NCI-H774 (cell line): ENCODE measurements at places on chromosomes 4 and X.

GRCh38 chr4:134463771-134464170 lies 262.2 kb upstream of the PABPC4L start:
- no peak for DNase-seq

GRCh38 chr4:128355305-128355704 lies 67.7 kb upstream of the PGRMC2 start:
- no peak for DNase-seq

- no peak for DNase-seq
Measured at GRCh38 chr4:77586951-77587383, 18.7 kb upstream of the CXCL13 start.

DNA sequence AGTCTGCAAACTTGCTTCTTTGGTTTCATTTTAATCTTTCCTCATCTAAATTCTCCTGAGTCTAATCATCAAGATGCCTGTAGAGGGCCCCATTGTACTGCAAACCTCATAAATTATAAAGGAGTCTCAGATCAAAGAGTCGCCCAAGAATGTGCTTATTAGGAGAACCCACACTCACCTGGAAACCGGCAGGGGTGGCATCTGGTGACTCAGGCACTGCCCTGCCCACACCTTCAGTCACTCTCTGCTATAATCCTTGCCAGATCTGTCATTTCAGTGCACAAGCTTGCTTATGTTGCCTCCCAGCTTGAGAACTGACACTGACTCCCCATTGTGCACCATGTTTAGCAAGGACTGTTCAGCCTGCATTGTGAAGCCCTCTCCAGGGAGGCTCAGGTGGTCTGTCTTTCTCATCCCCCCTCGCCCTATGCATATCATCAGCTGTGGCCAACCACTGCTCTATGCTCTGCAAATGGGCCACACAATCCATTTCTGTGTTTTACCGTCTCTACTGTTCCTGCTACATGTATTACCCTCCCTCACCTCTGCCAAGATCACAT lies 12.4 kb downstream of the EPGN start:
- peak; percentile 26 for DNase-seq

DNA sequence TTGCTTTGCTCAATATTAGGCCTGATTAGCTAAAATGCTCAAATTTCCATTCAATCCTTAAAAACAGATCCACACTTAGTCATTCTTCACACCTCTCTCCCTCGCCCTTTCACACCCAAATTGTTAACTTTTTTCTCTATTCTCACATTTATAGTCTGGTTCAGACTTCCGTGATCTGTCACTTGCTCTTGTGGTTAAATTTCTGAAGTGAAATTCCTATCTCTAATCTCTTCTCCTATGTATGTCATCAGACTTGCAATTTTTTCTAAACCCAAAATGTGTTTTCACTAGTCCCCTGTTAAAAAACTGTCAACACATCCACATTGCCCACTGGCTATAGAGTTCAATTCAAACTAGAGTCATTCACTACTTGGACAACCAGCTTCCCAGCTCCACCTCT lies 63.2 kb downstream of the SNCA start:
- DNase-seq: no peak

- DNase-seq: no peak
Measured at GRCh38 chrX:109199726-109200125, 282.2 kb downstream of the GUCY2F start.

DNA sequence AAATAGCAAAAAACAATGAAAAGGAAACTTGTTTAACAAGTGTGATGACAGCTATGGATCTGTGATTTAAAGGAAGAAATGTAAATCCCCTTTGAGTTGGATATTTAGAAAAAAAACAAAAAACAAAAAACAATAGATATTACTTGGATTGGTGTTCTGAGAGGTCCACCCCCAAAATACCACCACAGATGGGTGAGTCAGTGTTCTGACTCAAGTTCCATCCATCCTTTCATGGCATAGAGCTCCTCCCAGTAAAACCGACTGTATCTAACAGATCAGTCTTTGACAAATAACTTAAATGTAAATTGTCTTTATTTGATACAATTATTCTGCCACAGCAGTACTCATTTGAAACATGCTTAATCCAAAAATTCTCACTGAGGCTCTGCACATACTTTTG lies 27.4 kb downstream of the TMPRSS11B start:
- no peak for DNase-seq

DNA sequence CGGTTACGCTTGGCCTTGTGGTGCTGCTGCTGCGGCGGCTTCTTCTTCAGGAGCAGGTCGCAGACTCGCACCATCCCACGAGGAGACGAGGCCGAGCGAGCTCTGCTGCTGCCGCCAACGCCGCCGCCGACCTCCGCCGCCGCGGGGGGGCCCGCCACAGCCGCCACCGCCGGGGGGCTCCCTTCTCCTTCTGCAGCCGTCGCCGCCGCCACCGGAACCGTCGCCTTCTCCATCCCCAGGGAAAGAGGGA lies 237 bp downstream of the ANKRD17 start:
- DNase-seq: no peak

DNA sequence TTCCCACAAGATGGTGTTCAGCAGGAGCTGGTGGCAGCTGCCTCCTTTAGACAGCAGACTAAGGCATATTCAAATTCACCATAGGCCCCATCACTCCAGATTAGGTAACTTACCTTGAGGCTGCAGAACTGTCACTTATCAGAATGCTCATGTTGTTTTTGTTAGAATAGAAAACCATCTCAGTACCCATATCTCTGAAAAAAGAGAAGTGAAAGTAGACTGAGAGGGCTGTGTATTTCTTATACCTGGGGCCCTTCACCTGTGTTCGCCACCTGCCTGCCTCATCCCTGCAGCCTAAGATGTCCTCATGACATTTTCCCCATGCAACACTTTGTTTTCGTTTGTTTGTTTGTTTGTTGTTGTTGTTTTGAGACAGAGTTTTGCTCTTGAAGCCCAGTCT lies 32.9 kb upstream of the SPRY1 start:
- DNase-seq: no peak

DNA sequence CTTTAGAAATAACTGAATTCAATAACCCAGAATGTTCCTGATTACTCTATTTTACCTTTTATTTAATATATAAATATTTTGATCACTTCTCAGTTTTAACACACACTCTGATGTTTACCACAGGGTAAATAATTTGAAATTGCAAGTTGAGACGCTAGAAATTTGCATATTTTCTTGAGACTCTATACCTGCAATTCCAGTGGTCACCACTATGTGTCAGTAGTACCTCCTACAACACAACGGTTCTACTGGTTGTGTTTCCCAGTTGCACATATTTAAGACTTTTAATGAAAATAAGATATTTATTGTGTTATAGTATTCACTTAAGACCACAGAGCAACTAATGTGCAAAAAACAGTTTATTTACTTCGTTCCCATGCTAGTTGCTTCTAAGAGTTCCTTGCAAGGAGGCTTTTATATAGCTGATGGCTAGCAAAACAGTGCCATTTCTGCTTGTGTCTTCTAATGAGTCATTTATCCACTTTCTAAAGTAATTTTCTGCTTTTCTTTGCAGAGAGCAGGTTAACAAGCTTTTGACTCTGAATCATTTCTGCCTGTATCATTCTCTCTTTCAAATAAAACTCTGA lies 98.9 kb upstream of the PDLIM3 start:
- no peak for DNase-seq

DNA sequence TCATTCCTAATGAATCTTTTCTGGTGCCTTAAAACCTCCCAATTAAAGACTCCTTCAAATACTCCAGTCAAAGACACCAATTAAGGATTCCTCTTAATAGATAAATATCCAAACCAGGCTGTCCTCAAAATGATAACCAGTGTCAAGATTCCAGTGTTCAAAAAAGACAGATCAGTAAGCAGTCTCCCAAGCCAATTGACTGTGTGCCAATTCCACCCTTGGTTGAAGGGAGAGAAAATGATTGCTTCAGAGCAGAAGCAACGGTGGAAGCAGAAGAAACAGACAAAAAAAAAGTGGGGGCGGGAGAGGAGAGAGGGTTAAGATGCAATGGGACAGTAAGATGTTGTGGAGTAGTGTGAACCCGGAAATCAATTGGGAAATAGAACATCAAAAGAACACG lies 216.0 kb upstream of the FTHL17 start:
- DNase-seq: no peak

- no peak for DNase-seq
Measured at GRCh38 chr4:88933414-88934160, 123.4 kb downstream of the FAM13A start.

- DNase-seq: no peak
Measured at GRCh38 chrX:49829016-49829415, at the start of gene PAGE4. Gene PAGE4, plus strand, starts transcription at chrX:49829303. Its CDS starts 1,126 bp downstream, at chrX:49830429.
